ENCODE measurements at places on chromosomes 6 and 20.
A peak's percentile ranks its signal among the peaks of the same experiment; 100 is the strongest.

DNA sequence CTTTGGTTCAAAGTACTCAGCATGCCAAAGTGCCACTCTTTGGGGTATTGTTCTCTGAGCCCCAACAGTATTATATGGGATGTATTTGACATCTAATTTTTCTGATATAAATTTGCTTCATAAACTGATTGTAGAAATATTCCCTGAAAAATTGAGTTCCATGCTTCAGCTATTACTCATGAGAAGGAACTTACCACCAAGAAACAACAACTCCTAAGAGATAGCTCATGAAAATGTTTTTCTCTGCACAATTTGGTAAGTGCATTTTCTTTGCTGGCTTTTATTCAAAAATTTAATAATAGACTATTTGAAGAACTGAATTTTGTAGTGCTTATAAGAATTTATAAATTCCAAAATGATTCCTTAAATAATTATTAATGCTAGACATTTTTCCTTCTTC, 12.8 kb upstream of the TPD52L1 start:
- ATAC-seq = no peak

GRCh38 chr20:34268851-34269636, 27.8 kb downstream of the ASIP start:
- no peak for ATAC-seq

DNA sequence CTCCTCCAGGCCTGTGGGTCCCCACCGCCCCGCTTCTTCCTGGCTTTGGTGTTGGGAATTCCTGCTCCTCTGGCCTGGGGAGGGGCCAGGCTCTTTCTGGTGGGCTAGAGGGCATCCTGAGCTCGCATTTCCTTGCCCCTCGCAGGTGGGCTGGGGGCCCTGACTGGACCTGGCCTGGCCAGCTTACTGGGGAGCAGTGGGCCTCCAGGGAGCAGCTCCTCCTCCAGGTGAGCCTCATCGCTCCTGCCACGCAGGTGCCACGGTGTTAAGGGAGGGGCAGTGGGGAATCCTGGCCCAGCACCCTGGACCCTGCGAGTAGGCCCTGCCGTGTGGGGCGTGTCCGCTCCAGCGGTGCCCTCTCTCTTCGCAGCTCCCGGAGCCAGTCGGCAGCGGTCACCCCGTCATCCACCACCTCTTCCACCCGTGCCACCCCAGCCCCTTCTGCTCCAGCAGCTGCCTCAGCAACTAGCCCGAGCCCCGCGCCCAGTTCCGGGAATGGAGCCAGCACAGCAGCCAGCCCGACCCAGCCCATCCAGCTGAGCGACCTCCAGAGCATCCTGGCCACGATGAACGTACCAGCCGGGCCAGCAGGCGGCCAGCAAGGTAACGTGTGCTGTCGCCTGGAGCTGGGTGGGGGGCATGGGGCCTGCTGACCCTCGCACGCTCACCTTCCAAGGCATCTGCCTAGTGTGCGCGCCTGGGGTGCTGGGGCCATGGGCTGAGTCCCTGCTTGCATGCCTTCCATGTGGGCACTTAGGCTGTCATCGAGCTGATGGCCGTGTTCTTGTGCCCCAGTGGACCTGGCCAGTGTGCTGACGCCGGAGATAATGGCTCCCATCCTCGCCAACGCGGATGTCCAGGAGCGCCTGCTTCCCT, 4.7 kb downstream of the ADRM1 start:
- no peak for ATAC-seq

GRCh38 chr20:1505361-1505760, 14.1 kb upstream of the SIRPB2 start:
- ATAC-seq = no peak

DNA sequence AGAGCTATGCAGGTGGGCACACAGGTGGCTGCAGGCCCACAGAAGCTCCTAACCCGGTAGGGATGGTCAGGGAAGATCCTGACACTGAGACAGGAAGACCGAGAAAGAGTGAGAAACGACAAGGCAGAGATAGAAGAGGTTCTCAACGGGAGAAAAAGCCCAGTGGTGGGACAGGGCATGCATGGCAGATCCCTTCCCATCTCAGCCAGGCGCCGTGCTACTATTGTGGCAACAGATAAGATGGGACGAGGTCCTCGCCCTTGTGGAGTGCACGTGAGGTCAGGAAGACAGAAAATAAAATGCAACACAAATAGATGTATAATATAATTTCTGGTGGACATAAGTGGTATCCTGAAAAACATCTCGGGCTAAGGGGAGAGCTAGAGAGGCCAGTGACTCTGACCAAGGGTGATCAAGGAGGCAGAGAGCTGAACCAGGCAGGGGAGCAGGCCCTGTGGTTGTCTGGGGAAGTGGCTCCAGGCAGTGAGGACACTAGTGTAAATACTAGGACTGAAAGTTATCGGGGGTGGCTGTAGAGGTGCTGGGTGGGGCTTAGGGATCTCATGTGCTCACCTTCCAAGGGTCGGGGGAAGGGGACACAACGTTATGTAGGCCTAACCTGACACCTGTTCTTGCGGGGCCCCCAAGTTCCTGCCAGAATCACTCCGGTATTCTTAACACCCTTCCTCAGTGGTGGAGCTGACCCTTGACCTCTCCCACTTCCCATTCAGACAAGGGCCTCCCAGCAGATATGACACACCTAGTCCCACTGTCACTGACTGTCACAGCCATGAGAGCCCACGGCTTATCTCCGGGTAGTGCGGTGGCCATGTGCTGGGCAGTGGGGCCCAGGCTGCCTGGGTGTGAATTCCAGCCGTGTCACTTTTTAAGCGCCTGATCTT, 1.0 kb downstream of the SRXN1 start:
- peak; percentile 15 for ATAC-seq

- no peak for ATAC-seq
These were observed 25.2 kb downstream of the TGM3 start for GRCh38 chr20:2320813-2321658.

DNA sequence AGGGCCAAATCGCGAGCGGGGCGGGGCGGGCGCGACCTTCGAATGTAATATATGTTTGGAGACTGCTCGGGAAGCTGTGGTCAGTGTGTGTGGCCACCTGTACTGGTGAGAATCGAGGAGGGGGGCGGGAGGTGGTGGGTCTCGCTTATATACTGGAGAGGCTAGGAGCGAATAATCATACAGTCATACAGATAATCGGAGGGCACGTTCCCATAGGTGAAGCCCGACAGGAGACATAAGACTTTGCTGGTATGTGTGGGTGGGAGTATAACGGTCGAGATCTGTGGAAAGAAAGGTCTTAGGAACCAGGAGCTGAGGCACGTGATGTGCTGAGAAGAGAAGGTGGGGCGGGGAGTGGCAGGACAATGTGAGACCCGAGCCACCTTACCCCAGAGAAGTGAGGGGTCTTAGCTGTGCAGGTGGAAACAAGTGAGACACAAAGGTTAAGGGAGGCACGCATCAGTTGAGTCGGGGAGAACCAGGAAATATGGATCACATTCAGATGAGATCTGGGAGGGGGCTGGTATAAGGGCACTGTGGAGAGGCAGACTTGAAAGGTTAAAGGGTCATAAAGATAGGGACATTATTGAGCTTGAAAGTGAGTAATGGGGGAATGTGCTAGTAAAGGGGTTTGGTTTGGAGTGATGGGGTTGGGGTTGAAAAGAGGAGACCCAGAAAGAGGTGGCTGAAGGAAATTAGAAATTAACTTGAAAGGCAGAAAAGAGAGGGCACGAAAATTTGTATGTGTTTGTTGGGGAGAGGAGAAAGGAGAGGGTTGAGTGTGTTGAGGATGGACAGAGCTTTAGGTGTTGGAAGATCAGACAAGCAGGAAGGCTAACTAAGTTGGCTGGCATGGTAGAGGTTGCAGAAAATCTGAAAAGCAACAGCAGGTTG, 589 bp downstream of the RNF5 start:
- ATAC-seq = no peak

- no peak for ATAC-seq
These were observed 251.2 kb downstream of the GJA1 start for GRCh38 chr6:121686611-121687023.

DNA sequence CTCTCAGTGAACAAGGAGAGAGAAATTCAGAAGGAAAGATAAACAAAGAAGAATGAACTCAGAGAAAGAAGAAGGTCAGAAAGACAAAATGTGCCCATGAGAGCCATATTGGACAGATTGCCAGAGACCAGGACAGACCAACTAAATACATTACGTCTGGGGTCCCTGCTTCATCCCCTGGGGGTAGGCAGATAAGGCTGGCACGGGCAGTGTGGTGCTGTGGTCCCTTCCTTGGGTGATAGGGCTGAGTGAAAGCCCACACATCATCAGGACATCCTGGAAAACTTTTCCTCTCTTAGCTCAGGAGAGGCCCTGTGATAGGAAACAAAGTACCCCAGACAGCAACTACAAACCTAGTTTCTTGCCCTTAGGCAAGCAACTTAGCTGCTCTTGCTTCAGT, 13.2 kb upstream of the ARMC12 start:
- no peak for ATAC-seq

- no peak for ATAC-seq
These were observed 158.3 kb downstream of the HDGFL1 start for GRCh38 chr6:22727710-22728109.

DNA sequence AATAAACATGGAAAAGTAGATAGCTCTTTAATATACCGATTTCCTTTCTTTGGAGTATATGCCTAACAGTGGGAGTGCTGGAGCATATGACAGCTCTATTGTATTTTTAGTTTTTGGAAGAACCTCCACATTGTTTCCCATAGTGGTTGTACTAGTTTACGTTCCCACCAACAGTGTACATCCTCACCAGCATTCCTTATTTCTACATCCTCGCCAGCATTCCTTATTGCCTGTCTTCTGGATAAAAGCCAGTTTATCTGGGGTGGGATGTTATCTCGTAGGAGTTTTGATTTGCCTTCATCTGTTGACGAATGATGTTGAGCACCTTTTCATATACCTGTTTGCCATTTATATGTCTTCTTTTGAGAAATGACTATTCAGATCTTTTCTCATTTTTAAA, 2.6 kb downstream of the MICA start:
- ATAC-seq = no peak

GRCh38 chr6:2804516-2804915, 37.1 kb downstream of the SERPINB1 start:
- no peak for ATAC-seq

DNA sequence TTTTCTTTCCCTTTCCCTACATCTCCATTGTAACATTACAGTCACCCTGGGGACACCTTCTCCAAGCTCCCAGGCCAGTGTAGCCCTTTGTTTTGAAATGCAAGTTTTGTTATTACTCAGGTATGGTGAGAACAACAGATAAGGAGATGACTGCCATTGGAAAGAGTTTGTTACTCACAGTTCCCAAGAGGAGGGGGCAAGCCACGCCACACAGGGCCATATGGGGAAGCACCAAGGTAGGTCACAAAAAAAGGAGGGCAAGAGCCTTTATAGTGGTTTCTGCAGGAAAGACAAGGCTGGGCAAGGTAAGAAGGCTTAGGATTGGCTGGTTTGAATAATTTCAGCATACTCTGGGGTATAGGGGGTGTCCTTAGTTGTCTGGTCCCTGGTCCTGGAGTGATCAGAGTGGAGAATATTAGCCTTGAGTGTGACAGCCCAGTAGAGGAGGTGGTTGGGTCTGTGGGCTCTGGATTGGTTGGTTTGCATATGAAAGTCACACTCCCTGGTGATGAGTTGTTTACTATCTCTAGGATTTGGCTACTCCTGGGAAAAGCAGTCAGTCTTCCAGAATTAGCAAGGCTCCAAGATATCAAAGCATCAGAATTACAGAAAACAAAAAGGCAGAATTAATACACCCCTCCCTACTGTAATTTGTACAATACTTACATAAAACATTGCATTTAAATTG, 33.1 kb upstream of the SMLR1 start:
- ATAC-seq = no peak

DNA sequence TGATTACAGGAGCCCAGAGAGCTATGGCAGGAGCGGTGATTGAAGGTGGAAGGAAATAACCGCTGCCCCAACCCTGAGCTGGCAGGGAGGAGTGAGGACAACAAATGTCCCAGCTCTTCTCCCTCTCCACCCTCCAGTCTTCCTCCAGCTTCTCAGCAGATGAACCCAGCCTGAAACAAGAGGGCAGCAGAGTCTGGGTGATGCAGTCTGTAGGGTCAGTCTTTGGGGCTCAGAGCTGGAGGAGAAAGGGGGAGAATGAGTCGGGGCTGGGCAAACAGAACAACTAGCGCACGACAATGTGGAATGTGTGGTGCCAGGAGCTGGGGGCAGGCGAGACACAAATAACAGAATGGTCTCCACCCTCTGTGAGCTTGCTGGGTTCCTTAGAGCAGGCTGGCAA, 4.5 kb upstream of the GUCA1A start:
- no peak for ATAC-seq

DNA sequence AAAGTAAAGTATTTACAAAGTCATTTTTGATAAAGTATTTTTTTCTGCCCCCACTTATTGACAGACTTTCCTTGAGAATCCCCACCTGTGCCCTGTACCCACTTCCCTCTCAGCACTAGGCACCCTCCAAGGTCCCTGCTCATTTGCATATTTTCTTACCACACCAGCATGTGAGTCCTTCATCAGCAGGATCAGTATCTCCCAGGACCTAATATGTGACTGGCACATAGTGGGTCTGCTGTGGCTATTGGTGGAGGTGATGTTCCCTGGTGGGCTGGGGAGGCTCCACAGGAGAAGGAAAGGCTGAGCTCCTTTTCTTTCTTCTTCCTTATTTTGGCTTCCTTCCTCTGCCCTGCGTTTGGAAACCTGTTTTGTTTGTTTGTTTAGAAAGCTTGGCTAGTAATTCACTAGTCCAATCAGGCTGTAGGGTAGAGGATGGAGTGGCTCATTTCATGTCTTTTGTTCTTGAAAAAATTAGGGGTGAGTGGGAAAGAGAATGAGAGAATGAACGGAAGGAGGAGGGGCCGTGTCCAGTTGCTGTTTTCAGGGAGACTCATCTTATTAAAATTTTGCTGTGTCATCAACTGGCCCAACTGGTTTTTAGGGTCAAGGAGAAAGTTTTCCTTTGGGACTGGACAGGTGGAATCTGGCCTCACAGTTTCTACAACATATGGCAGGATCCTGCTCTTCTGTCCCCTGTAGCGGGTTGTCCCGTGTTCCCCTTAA, 2.8 kb upstream of the RNF24 start:
- ATAC-seq = no peak

GRCh38 chr6:95935736-95936135, 80.0 kb upstream of the FUT9 start:
- ATAC-seq = no peak

DNA sequence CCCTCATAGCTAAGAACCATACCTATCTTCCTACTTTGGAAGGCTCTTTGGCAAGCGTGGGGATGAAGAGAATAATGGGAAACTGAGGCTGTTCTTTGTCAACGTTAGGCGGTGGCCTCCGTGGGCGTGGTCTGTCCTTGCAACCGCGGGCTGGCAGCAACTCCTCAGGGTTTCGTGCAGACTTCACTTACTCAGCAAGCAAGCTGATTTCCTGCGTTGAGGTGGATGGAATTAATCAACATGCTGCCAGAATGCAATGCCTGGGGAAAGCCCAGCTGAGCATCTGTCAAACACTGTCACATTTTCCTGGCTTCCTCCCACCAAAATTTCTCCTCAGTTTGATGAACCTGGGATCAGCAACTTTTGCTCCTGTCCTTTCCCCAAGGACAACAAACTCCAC, 9.2 kb upstream of the IL17F start:
- ATAC-seq = peak; percentile 44

- ATAC-seq = peak; percentile 48
These were observed 269.0 kb downstream of the UST start for GRCh38 chr6:149015535-149016525.

- ATAC-seq = no peak
These were observed 1954.4 kb upstream of the DEFB115 start for GRCh38 chr20:29302979-29303644.

GRCh38 chr6:30481211-30481964, 7.9 kb upstream of the HLA-E start:
- peak; percentile 33 for ATAC-seq

Data from SK-N-SH treated with all-trans-retinoic acid at 6 μM for 48 hours (cell line).